Peyer's patch (tissue), 4 donors: ENCODE measurements at places on chromosomes 3 and 15. TPM values are rescaled to one million over a fixed set of nuclear protein-coding genes. Genes with fewer than 3 reads are reported as not detected.
A peak's percentile ranks its signal among the peaks of the same experiment; 100 is the strongest.

The CYP1A1 gene
- 0.70 TPM for total RNA-seq

- no peak overlapping the region for H3K27ac ChIP-seq
- no peaks in the 10 kb centered on the region for H3K4me1 ChIP-seq
- H3K27me3 ChIP-seq = no peaks in the 10 kb centered on the region
- no peak for DNase-seq
- no peak overlapping the region for H3K4me3 ChIP-seq
- H3K36me3 ChIP-seq = no peaks in the 10 kb centered on the region
Measured at GRCh38 chr15:34808016-34808415, 12.7 kb upstream of the ACTC1 start.

- no peaks in the 10 kb centered on the region for H3K4me1 ChIP-seq
- no peak for DNase-seq
- H3K4me3 ChIP-seq = no peak within 1 kb of the TSS
Measured at GRCh38 chr3:54928046-54928770, at the start of gene LRTM1. Gene LRTM1, minus strand, starts transcription at chr3:54928059. Its CDS starts 148 bp downstream, at chr3:54927911.

- H3K4me3 ChIP-seq = no peak overlapping the region
- DNase-seq = no peak
- H3K36me3 ChIP-seq = no peaks in the 10 kb centered on the region
- no peak overlapping the region for H3K27ac ChIP-seq
- H3K4me1 ChIP-seq = no peaks in the 10 kb centered on the region
Measured at GRCh38 chr3:171976526-171976925, 62.9 kb upstream of the FNDC3B start.

DNA sequence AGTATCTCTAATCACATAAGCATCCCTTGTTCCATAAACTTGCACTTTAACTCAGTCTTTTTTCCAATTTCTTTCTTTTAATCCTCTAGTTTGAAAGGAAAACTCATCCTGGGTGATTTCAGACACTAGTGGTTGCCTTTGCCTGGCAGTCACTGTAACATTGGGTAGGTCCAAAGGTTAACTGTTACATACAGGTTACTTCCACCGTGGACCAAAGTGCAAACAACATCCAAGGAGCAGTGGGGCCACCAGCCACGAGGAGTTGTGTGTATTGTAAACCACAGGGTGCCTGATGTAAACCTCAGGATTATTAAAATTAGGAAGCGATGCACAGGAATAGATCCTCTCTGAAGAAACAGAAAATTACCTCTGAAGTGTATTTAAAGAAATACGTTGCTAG is 75.0 kb downstream of the HCN4 start:
- H3K36me3 ChIP-seq = peaks cover 87% of the 10 kb centered on the region
- H3K27ac ChIP-seq = no peak overlapping the region
- DNase-seq = no peak
- H3K27me3 ChIP-seq = no peaks in the 10 kb centered on the region

GRCh38 chr15:66692808-66693596 is 9.0 kb upstream of the SMAD6 start:
- no peak overlapping the region for H3K27ac ChIP-seq
- H3K36me3 ChIP-seq = no peaks in the 10 kb centered on the region
- H3K4me1 ChIP-seq = no peaks in the 10 kb centered on the region
- H3K27me3 ChIP-seq = no peaks in the 10 kb centered on the region

The CYP1A2 gene
- not detected for total RNA-seq

GRCh38 chr15:48279608-48280007 is 51.6 kb upstream of the DUT start:
- H3K36me3 ChIP-seq = no peaks in the 10 kb centered on the region
- no peaks in the 10 kb centered on the region for H3K27me3 ChIP-seq
- H3K4me1 ChIP-seq = no peaks in the 10 kb centered on the region
- DNase-seq = no peak

The RGMA gene
- total RNA-seq = 5.4 TPM

GRCh38 chr15:27731776-27732175 is 367.3 kb downstream of the OCA2 start:
- no peak overlapping the region for H3K4me3 ChIP-seq
- no peaks in the 10 kb centered on the region for H3K27me3 ChIP-seq
- H3K36me3 ChIP-seq = no peaks in the 10 kb centered on the region
- no peak for DNase-seq

DNA sequence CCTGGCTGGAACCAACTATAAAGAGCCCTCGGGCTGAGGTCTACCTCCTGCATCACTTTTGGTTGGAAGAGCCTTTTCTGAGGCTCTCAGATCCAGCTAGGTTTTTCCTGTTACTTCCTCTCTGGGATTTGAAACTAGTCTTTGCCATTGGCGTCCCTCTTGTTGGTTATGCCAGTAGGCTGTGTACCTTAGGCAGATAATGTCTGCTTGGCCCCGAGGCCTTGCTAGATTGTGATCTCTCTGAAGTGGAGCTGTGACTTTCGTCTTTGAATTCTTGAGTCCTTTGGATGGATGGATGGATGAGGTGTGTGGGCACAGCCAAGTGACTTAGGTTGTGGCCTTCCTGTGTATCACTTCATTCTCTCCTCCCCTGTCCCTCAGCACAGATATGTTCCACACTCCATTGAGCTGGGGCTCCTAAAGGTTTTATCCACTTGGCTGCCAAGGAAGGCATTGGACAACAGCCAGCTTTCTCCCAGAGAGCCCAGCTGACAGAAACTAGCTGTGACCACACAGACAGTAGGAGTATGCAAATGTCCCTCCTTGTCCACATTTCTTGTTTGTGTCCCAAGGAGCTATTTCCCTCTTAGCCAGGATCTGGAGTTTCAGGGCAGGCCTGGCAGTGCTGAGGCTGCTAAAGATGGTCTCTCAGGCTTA is 7.9 kb upstream of the DNAJC17 start:
- no peak overlapping the region for H3K4me3 ChIP-seq
- H3K4me1 ChIP-seq = no peaks in the 10 kb centered on the region
- no peak overlapping the region for H3K27ac ChIP-seq
- H3K27me3 ChIP-seq = no peaks in the 10 kb centered on the region

DNA sequence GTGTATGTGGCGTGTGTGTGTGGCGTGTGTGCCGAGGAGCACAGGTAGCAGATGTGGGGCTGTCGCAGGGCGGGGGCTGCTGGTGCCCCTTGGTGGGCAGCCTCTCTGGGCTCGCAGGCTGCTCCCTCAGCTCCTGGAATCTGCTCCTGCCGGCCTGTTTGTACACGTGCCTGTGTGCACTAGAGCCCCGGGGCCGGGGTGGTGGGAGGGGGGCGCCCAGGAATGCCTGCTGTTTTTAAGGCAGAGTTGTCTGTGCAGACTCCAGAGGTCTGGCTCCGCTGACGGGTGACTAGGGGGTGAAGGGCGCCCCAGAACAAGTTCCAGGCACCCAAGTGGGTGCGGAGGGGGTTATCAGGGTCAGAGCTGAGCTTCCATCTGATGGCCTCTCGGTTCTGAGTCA is 112.2 kb downstream of the FBLN2 start:
- no peaks in the 10 kb centered on the region for H3K4me1 ChIP-seq
- DNase-seq = no peak
- no peak overlapping the region for H3K27ac ChIP-seq
- H3K4me3 ChIP-seq = no peak overlapping the region
- no peaks in the 10 kb centered on the region for H3K27me3 ChIP-seq

DNA sequence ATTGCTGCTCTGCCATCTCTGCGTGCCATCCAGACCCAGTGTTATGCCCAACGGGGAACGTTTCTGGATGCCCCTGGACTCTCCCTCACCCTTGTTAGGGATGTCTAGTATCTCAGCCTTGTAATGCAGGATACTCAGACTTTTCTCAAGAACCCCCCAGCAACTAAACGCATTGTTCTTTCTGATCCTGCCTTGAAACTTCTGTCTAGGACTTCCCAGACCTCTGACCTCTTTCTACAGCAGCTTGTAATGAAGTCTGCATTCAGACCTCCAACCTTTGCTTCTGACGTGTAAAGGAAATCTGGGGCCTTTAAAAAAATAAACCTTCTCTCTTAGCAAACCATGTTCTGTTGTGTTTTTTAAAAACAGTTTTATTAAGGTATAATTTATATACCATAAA is 139.5 kb downstream of the KCNAB1 start:
- no peak overlapping the region for H3K27ac ChIP-seq
- no peaks in the 10 kb centered on the region for H3K36me3 ChIP-seq
- DNase-seq = no peak
- H3K4me1 ChIP-seq = no peaks in the 10 kb centered on the region

The CASR gene
- not detected for total RNA-seq

DNA sequence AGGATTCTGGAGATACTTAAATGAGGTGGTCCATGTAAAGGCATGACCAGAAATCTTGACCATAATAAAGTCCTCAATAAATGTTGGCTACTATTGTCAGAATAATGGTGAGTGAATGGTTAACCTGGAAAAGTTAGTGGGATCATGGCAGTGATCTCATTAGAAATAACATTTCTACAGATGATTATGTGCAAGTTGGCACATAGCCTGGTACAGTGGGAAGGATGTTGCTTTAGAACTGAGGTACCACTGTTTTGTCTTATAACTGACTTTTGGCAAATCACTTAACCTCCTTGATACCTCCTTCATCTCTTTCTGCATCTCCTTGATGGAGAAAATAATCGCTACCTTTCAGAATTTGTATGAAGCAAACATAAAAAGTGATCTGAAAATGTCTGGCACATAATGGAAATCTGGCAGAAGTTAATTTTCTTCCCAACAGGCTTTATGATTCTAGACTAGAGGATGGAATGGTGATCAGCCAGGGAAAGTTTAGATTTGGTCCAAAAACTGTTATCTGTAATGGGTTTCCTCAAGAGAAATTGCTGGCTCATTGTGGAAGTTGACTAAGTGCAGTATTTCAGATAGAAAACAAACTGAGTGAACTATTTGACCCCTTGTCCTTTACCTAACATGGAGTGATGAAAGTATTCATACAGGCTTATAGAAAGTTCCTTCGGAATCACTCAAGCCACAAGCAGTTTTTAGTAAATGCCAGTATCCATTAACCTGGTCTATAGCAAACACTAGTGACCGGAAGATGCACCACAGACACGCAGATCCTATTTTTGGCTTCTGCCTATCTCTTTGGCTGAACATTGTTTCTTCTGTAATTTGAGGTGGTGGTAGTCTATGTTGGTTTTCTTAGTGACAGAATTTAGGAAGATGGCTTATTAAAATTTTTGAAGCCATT is 449.6 kb upstream of the TGFBR2 start:
- no peaks in the 10 kb centered on the region for H3K4me1 ChIP-seq
- no peaks in the 10 kb centered on the region for H3K36me3 ChIP-seq
- DNase-seq = no peak
- H3K4me3 ChIP-seq = no peak overlapping the region
- no peaks in the 10 kb centered on the region for H3K27me3 ChIP-seq

The SGO1 gene
- 9.9 TPM for total RNA-seq

GRCh38 chr3:197542741-197543454 is 12.9 kb downstream of the BDH1 start:
- no peaks in the 10 kb centered on the region for H3K4me1 ChIP-seq
- H3K27ac ChIP-seq = no peak overlapping the region
- no peak overlapping the region for H3K4me3 ChIP-seq

GRCh38 chr15:100973351-100974111 is 54.4 kb downstream of the LRRK1 start:
- H3K36me3 ChIP-seq = no peaks in the 10 kb centered on the region
- H3K4me3 ChIP-seq = peak overlapping the region; percentile 50
- no peak overlapping the region for H3K27ac ChIP-seq
- H3K27me3 ChIP-seq = no peaks in the 10 kb centered on the region
- peak; percentile 57 for DNase-seq

The CTXND1 gene
- total RNA-seq = 5.0 TPM

DNA sequence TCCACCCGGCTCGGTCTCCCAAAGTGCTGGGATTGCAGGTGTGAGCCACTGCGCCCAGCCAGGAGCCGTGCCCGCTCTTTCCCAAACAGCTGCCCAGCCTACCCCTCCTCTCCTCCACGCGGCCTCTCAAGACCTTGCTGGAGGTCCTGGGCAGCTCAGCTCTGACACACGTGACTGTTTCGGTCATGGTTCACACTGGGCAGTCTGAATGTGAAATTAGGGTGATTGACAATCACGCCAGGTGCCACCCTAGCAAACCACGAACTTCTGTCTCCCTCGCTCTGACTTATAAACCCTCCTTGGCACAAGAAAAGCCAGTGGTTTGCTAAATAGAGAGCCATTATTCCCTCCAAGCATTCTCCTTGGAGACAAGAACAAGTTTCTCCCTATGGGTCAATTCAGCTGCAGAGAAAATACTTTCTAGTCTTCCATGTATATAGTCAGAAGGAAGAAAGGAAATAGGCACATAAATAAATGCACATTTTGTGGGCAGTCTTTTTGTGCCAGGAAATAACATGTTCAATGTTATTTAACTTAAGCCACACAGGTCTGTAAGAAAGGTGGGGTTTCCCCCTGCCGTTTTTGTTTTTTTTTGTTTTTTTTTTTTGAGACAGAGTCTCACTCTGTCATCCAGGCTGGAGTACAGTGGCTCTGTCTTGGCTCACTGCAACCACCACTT is 121.9 kb upstream of the MEF2A start:
- peak; percentile 44 for DNase-seq
- no peaks in the 10 kb centered on the region for H3K27me3 ChIP-seq
- H3K36me3 ChIP-seq = no peaks in the 10 kb centered on the region
- H3K4me1 ChIP-seq = no peaks in the 10 kb centered on the region
